ENCODE measurements at places on chromosomes 5 and 9.

GRCh38 chr5:59893429-59894227 lies at the start of gene PDE4D:
TSS of gene PDE4D (minus strand) at chr5:59893726.
- DNase-seq, result peak; percentile 78

DNA sequence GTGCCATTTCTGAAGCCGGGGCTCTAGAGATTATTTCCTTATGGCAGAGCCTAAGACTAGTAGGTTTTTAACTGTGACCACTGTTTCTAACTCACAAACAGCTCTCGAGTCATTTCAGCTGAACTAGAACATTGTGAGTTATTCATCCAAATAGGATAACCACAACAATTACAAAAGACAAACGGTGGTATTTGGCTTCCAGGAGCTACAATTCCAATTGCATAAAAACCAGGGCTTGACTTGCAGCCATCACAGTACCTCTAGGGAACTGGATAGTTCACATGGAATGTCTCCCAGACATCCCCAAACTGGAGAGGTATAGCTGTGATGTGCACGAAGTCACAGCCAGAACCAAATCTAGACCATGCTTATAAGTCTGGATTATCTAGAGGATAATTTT lies 224.8 kb downstream of the FAM114A2 start:
- peak; percentile 28 for DNase-seq

- no peak for DNase-seq
Observed at GRCh38 chr9:78097541-78097940, 65.9 kb upstream of the GNAQ start.

- peak; percentile 90 for DNase-seq
Observed at GRCh38 chr5:143506836-143507552, 103.5 kb upstream of the NR3C1 start.

DNA sequence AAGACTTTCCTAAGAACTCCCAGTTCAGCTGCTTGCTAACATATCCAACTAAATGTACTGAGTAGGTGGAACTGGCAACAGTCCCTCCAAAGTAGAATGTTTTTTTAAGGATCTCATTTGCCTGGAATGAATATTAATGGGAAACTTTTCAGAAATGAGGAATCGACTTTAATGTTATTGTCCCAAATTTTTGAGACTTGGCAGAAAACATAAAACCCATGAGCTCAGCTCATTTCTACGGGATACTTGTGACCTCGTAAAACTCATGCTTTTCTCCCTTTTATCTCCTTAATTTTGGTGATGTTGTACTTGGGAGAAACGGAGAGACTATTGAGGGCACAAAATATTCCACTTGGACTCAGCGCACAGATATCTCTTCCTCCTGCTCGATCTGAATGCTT lies 296.8 kb downstream of the EBF1 start:
- peak; percentile 89 for DNase-seq

GRCh38 chr9:14389146-14389545 lies 75.2 kb upstream of the NFIB start:
- peak; percentile 40 for DNase-seq

DNA sequence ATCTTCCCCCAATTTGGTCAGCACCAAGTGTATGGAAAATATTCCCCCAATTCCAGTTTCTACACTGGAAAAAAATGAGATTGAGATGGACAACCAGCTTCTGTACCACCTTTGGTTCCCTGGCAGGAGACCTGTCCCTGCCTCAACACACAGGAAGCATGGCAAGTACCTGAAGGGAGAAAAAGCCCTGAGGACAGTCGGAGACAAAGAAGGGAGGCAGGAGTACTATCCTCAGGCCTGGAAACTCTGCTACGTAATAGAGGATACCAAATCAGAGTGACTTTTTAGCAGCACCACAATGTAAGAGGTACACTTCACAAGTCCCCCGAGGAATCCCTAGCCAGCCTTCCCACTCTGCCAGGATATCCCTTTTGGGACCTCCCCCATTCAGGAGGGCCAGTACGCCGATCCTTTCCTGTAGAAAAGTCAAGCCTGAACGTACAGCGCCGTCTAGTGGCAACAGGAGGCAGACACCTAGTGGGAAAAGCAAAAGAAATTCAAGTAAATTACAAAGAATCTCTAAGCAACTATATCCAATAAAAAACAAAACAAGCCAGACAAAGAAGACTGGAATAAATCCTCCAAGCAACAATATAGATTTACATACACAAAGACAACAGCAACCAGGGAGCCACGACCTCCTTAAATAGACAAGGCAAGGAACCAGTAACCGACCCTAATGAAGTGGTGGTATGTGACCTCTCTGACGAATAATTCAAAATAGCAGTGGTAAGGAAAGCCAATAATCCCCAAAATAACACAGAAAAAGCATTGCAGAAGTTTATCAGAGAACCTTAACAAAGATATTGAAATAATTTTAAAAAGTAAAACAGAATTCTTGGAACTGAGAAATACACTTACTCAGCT lies 63.3 kb upstream of the SLCO6A1 start:
- peak; percentile 10 for DNase-seq

GRCh38 chr5:148858547-148858946 lies 32.1 kb downstream of the ADRB2 start:
- DNase-seq, result peak; percentile 81

DNA sequence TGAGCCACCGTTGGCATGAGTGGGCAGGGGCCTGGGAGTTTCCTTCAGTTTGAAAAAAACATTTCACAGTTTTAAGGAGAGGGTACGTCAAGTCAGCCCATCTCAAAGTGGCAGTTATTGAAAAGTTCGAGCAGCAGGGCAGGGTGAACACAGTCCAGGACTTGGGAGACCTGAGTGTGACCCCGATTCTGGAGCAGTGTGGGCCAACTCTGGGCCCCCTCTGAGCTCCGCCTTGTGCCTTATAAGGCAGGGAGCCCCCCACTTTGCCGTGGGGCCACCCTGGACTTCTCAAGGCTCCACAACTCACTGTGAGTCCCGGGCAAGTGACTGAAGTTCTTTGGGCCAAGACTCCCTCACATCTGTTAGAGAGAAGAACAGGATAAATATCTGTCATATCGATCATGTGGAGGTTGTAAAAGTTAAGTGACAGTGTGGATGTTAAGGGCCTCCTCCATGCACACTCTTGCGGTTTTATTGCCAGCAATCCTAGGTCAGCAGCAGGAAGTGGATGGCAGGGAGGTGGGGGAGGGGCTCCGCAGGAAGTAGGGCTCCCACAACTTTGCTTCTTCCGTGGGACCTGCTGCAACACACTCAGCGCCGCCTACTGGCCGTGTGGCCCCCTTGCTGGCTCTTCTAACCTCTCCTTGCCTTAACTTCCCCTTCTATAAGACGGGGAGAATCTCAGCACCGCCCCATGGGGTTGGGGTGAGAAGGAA lies 38.4 kb downstream of the HRH2 start:
- DNase-seq, result peak; percentile 41

DNA sequence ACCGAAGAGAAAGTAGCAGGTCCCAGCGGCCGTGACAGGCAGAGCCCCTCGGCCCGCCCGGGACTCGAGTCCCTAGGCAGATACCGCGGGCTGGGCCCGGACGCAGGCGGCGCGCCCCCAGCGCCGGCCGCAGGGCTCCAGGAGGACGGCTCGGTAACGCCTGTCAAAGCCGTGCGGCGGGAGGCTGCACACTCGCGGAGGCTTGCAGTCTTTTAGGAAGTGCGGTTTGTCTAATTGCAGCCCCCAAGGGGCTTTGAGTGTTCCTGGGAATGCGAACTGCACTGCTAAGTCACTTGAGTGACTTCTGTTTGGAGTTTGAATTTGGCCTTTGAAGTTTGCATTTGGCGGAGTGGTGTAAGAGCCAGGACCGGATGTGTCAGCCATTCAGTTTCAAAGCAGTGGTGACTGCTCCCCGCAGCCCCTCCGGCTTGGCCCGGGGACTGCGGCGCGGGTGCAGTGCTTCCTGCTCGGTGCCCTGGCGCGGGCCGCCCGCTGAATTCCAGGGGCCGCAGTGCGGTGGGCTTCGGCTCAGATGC lies 1.3 kb downstream of the MAP3K1 start:
- DNase-seq, result peak; percentile 69

- DNase-seq, result peak; percentile 84
Observed at GRCh38 chr9:134585746-134586706, 55.6 kb upstream of the COL5A1 start.

GRCh38 chr9:71984403-71984802 lies 73.0 kb downstream of the C9orf85 start:
- peak; percentile 81 for DNase-seq

- no peak for DNase-seq
Observed at GRCh38 chr9:23611869-23612268, 214.2 kb downstream of the ELAVL2 start.

DNA sequence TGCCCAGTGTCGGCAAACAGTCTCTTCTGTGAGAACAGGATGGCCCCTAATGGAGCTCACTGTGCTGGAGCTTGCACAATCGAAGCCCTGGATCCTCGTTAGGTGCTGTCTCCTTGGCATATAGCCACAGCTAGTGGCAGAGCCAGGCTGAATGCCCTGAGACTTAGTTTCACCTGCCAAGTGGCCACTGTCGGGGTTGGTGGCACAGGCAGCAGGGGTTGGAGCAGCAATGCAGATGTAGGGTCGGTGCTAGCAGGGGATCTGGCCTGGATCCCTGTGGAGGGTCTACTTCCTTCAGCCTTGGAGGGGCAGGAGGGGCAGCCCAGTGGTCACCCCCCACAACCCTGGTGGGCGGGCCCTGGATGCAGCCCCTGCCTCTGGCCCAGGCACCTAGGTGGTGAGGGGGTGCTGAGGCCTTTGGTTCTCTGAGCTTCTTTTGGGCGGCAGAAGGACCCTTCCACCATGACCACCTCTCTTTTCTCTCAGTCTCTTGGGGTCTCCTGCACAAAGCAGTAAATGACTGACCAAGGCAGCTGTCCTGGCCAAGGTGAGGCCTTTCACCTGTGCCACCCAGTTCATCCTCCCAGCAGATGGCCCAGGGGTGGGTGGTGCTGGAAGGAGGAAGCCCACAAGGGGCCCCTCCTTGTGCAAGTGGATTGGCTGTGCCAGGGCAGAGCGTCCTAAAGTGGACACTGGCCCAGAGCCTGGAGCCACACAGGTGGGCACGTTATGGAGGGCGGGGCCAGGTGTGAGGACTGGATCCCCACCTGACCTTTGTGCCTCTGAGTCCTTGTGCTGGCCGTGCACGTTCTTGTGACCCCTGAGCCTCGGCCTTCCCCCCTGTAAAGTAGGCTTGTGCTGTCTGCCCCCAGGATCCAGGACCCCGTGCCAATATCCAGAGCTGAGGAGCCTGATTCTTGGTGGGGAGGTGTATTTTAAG lies 44.8 kb downstream of the PHF2 start:
- no peak for DNase-seq

- DNase-seq, result no peak
Observed at GRCh38 chr9:129559506-129559881, 61.4 kb downstream of the C9orf50 start.

DNA sequence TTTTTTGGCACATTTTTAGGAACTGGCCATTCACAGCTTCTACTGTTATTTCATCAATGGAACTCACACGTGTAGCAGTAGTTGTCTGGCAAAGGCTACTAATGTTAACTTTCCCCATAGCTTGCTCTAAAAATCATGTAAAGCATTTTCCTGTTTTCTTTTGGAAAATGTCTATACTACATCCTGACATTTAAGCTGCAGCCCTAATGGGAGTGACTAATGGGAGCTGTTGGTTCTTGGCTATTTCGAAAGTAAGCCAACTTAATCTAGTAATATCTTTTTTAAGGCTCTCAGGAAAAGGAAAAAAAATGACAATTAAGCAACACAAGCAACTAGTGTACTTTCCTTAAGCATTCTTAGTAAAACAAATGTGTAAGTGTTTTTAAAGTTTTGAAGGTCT lies 169.2 kb downstream of the SLC12A2 start:
- peak; percentile 35 for DNase-seq

GRCh38 chr5:44334622-44335021 lies 54.6 kb downstream of the FGF10 start:
- DNase-seq, result no peak

DNA sequence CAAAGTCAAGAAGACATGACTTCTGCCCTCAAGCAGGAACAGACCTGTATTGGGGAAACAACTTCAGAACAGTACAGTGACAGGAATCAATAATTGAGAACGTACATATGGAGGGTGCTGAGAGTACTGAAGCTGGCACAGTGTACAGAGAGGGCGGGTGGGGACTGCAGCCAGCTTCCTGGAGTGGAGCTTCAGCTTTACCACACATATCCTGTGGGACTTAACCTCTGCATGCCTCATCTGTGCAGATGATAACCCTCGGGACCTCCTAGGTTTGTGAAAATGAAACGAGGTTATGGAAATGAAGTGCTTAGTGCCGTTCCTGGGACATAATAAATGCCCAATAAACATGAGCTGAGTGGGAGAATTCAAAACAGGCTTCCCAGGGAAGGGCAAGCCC lies 22.1 kb upstream of the RARS1 start:
- DNase-seq, result no peak

DNA sequence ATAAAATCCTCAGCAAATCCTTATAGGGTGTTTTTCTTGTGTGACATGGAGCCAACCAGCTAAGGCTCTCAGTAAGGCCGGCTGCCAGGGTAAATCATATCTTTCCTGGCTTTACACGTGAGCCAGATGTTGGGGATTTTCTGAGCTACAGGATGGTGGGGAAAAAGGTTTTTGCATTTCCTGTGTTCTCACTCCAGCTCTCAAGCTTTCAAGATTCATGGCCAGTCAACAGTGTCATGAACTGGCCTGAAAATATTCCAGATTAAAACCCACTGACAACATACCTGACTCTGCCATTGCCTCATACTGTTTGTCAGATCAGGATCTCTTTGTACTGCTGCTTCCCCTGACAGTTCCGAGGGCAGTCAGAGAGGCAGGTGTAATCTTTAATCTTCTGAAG lies 306.9 kb downstream of the GLIS3 start:
- DNase-seq, result peak; percentile 28

GRCh38 chr5:61362796-61363368 lies 30.8 kb downstream of the ZSWIM6 start:
- DNase-seq, result peak; percentile 24

DNA sequence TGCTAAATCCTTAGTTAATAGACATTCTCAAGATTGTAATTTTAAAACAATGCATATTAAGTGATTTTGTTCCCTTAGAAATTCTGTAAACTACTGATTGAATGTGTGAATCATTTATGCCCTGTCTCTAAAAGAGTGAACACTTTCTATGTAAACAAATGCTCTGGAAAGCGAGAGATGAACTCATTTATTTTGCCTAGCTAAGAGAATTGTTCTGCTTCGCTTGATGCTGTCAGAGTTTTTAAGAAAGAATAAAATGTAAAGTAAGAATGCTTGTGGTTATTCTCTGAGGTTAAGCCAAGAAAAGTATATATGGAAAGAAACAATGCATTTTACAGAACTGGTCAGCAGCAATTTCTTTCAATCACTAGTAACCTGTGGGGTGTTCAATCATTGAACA lies 347.4 kb upstream of the NUDT12 start:
- peak; percentile 54 for DNase-seq

DNA sequence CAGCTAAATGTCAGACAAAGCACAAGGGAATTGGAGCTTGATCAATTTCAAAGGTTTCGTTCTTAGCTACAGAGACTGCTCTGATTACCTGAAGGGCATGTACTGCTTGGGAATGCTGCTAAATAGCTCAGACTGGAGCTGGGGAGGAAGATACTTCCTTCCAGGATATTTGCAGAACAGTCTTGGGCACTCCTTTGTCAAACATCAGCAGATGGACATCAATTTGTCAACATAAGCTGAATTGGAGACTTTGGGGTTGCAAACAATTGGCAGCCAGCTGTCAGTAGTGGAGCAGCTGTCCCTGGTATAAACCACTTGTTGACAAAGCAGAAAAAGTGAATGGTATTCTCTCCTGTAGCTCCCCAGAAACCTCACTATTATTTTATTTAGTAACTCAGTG lies 182.0 kb downstream of the CCDC192 start:
- no peak for DNase-seq

GRCh38 chr5:17004441-17005106 lies 68.5 kb upstream of the MYO10 start:
- DNase-seq, result no peak
